ENCODE measurements at places on chromosomes 7 and 10.

DNA sequence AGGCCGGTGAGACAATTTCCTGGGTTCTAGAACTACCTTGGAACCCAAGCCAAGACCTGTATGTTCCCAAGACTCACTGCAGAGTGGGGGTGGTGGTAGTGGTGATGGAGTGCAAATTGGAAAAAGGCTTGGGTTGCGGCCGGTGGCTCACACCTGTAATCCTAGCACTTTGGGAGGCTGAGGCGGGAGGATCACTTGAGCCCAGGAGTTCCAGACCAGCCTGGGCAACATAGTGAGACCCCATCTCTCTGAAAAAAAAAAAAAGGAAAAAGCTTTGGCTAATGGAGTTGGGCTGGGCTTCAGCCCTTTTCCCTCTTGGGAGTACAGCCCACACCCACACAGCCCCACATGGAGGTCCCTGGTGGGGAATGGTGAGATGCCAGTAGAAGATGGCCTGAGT lies 4.1 kb downstream of the AP4M1 start:
- no peak for DNase-seq
- no peaks in the 10 kb centered on the region for H3K27me3 ChIP-seq
- H3K4me1 ChIP-seq, result peaks cover 10% of the 10 kb centered on the region
- peaks cover 15% of the 10 kb centered on the region for H3K36me3 ChIP-seq
- no peak overlapping the region for H3K4me3 ChIP-seq
- no peak overlapping the region for H3K27ac ChIP-seq

DNA sequence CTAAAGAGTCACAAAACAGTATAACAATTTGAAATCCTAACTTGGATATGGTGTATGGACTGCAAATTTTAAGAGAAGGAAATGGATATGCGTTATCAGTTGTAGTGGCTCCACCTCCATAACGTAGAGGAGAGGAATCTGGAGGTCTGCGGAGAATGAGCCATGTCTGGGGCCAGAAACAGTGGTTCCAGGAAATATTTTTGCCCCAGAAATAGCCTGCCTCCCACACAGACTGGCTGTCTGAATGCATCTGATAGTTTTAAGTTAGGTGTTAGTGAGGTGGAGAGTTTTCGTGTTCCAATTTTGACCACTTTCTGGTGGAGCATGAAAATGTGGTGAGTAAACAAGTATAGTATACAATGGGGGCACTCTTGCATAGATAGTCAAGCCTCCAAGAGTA lies 1.6 kb downstream of the PHTF2 start:
- DNase-seq, result peak; percentile 73
- peaks cover 20% of the 10 kb centered on the region for H3K4me1 ChIP-seq
- H3K27me3 ChIP-seq, result no peaks in the 10 kb centered on the region

DNA sequence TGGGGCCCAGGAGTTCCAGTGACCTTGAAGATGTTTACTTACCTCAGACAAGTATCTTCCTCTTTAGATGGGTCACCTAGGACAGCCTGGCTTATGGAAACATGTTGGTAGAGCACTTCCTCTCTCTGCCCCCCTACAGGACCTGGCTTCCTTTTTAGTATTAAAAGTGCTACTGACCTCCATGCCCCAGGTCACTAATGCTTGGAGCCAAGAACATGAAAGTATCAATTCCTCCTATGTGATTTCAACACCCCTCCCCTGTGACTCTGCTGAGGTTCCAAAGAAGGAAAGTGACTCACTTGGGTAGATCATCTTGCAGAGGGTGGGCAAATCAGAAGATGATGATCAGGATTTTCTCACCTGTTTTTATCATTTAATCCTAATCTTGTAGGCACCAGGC lies 125.3 kb upstream of the CCDC6 start:
- H3K27ac ChIP-seq, result no peak overlapping the region
- no peaks in the 10 kb centered on the region for H3K36me3 ChIP-seq
- no peaks in the 10 kb centered on the region for H3K27me3 ChIP-seq
- DNase-seq, result no peak

GRCh38 chr10:5125315-5126044 lies 31.3 kb downstream of the AKR1C3 start:
- no peaks in the 10 kb centered on the region for H3K36me3 ChIP-seq
- H3K4me3 ChIP-seq, result no peak overlapping the region
- no peak for DNase-seq

- H3K4me3 ChIP-seq, result no peak overlapping the region
- no peak overlapping the region for H3K27ac ChIP-seq
- H3K36me3 ChIP-seq, result no peaks in the 10 kb centered on the region
- no peaks in the 10 kb centered on the region for H3K4me1 ChIP-seq
These were observed 329.3 kb downstream of the ELMO1 start for GRCh38 chr7:37119296-37119860.

DNA sequence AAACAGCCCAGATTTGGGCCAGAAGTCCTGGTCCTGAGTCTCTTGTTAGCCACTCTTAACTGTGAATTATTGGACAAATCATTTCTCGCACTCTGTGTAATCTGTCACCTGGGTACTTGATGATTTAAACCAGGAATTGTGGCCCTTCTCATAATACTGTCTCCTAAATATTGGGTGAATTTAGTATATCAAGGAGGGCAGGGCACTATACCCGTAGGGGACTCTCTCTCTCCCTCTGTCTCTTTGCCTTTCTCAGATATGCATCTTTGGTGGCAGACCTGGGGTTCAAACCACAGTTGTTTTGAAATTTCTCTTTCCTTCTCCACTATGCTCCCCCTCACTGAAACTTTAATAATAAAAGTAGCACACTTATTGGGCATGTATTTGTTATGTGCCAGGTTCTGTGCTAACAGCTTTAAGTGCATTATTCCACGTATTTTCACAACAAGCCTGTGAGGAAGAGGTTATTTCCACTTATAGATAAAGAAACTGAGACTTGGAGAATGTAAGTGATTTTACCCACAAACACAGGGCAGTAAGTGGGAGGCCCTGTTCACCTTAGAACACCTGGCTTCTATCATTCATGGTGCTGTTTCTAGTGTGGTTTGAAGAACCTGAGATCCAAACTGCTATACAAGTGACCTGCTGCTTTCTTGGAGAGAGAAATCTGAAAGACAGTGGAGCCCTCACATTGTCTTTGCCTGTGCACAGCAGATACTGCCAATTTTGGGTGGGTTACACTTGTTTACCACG lies 11.8 kb downstream of the FAS start:
- H3K4me1 ChIP-seq, result peaks cover 8% of the 10 kb centered on the region
- no peak overlapping the region for H3K27ac ChIP-seq
- H3K36me3 ChIP-seq, result peaks cover 5% of the 10 kb centered on the region
- no peak for DNase-seq

DNA sequence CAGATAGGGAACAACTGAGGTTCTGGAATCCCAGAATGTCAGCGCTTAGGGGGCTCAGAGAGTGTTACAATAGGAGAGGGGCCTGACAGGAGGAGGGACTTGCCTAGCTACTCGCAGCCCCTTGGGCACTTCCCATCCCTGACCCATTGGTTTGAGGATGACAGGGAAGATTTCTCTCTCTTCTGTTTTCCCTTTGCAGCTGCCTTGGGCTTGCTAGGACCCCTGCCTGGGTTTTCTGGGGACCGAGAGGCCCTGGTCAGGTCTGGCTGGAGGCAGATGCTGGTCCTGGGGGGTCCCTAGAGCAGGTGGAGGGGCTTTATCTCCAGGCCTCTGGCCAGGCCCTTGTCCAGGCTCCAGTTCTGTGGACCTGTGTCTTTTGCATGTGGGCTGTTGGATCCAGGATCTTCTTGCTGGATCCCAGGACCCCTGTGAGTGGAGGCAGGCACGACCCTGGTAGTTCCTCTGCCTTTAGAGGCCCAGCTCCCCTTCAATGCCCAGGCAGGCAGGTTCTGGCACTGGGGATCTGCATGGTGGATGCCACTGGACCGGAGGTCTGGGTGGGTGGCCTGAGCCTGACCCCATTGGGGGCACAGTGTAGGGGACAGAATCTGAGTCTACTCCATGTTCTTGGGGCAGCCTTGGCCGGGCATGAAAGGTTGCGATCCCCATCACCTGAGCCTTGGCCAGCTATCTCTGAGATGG lies 26.9 kb downstream of the RAMP3 start:
- no peak overlapping the region for H3K4me3 ChIP-seq
- H3K27me3 ChIP-seq, result no peaks in the 10 kb centered on the region
- no peaks in the 10 kb centered on the region for H3K36me3 ChIP-seq
- no peaks in the 10 kb centered on the region for H3K4me1 ChIP-seq
- no peak overlapping the region for H3K27ac ChIP-seq

- no peaks in the 10 kb centered on the region for H3K27me3 ChIP-seq
- no peak overlapping the region for H3K4me3 ChIP-seq
- peaks cover 8% of the 10 kb centered on the region for H3K4me1 ChIP-seq
- DNase-seq, result no peak
- no peak overlapping the region for H3K27ac ChIP-seq
These were observed 38.4 kb downstream of the SYPL1 start for GRCh38 chr7:106073701-106074100.

GRCh38 chr7:137475966-137476365 lies 132.4 kb upstream of the PTN start:
- no peak overlapping the region for H3K4me3 ChIP-seq
- no peak overlapping the region for H3K27ac ChIP-seq
- peak; percentile 69 for DNase-seq
- H3K4me1 ChIP-seq, result peaks cover 16% of the 10 kb centered on the region
- H3K27me3 ChIP-seq, result no peaks in the 10 kb centered on the region

GRCh38 chr10:93150289-93150688 lies 76.6 kb downstream of the CYP26A1 start:
- H3K36me3 ChIP-seq, result no peaks in the 10 kb centered on the region
- H3K27ac ChIP-seq, result no peak overlapping the region
- H3K4me3 ChIP-seq, result no peak overlapping the region

DNA sequence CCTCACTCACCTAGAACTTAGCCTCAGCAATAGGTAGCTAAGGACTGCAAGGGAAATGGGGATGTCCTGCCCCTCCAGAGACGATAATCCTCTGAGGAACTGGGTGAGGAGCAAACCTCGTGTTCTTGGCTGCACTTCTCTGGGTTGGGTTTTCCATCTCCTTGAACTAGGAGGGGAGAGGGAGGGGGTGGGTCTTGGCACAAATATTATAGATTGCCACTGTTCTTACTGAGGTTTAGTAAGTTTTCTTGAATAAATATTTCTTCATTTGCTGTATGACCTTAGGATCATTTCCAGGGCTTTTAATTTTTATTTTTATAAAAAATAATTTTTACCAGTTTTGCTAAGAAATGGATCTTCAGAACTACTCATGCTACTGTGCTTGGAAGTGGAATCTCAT lies 406.7 kb upstream of the FZD8 start:
- H3K36me3 ChIP-seq, result no peaks in the 10 kb centered on the region
- H3K4me3 ChIP-seq, result no peak overlapping the region
- H3K4me1 ChIP-seq, result no peaks in the 10 kb centered on the region
- DNase-seq, result no peak

GRCh38 chr7:102426268-102427018 lies 6.9 kb upstream of the ORAI2 start:
- H3K4me3 ChIP-seq, result no peak overlapping the region
- peaks cover 2% of the 10 kb centered on the region for H3K36me3 ChIP-seq
- no peaks in the 10 kb centered on the region for H3K27me3 ChIP-seq
- DNase-seq, result no peak

- H3K4me1 ChIP-seq, result peaks cover 25% of the 10 kb centered on the region
- H3K27ac ChIP-seq, result no peak overlapping the region
- DNase-seq, result peak; percentile 72
These were observed 3.0 kb upstream of the WNT2 start for GRCh38 chr7:117325836-117326235.

DNA sequence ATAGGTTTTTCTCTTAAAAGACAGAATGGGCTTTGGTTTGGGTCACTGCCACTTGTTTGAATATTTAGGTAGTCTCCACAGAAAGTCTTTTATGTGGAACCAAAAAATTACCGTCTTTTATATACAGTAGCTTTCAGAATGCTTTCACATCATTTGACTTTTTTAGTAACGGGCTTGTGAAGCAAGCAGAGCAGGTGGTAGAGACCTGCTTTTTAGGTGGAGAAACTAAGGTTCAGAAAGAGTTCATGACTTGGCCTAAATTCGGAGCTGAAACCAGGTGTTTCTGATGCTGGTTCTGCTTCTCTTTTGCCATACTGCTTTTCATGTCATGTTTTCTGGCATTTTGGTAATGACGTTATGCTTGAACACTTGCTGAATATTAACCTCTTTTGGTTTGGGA lies 36.3 kb downstream of the GARS1 start:
- H3K4me3 ChIP-seq, result no peak overlapping the region
- no peaks in the 10 kb centered on the region for H3K4me1 ChIP-seq
- H3K27me3 ChIP-seq, result no peaks in the 10 kb centered on the region
- peaks cover 81% of the 10 kb centered on the region for H3K36me3 ChIP-seq
- no peak overlapping the region for H3K27ac ChIP-seq

- no peaks in the 10 kb centered on the region for H3K4me1 ChIP-seq
- H3K27me3 ChIP-seq, result no peaks in the 10 kb centered on the region
- no peak overlapping the region for H3K4me3 ChIP-seq
- no peaks in the 10 kb centered on the region for H3K36me3 ChIP-seq
- DNase-seq, result no peak
These were observed 330.7 kb downstream of the ELMO1 start for GRCh38 chr7:37118004-37118403.
